Activated naive CD4-positive, alpha-beta T cell (primary cell): ENCODE measurements at places on chromosomes 2 and 18.

DNA sequence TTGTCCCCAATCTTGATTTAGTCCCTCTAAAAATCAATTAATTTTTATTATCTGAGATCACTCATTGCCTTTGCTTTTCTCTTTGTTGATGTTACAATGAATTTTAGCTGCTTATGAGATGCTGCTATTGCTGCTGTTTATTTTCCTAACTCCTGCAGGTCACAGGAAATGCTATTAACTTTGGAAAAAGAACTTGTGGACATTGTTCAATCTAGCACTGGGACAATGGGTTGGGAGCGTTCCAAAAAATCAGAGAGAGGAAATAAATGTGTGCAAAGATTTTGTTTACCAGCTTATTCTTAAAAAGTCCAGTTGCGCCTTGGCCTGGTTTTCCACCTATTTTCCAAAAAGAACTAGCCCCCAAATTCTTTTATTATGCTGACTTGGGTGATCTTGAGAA is 268.3 kb downstream of the PTH2R start:
- no peak for DNase-seq

- DNase-seq: no peak
Measured at GRCh38 chr2:19478409-19478808, 120.0 kb upstream of the OSR1 start.

- DNase-seq: no peak
Measured at GRCh38 chr2:18413676-18414396, 146.6 kb downstream of the RDH14 start.

DNA sequence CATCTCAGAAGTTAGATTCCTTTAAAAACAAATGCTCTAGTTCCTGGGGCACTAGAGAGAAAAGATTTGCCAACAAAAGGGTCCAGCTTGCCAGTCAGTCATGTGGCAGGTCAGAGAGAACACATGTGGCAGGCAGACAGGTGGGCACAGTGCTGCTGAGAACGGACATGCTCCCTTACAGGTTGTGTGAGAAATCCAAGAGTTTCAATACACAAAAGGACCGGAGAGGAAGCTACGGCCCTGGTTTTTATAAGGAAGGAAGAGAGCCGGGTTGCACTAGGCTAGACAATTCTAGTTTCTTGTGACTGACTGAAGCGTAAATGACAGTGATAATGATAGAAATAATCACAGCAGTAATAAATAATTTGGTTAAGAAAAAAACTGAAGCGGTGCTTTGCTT is 18.3 kb downstream of the CDC42EP3 start:
- no peak for DNase-seq

DNA sequence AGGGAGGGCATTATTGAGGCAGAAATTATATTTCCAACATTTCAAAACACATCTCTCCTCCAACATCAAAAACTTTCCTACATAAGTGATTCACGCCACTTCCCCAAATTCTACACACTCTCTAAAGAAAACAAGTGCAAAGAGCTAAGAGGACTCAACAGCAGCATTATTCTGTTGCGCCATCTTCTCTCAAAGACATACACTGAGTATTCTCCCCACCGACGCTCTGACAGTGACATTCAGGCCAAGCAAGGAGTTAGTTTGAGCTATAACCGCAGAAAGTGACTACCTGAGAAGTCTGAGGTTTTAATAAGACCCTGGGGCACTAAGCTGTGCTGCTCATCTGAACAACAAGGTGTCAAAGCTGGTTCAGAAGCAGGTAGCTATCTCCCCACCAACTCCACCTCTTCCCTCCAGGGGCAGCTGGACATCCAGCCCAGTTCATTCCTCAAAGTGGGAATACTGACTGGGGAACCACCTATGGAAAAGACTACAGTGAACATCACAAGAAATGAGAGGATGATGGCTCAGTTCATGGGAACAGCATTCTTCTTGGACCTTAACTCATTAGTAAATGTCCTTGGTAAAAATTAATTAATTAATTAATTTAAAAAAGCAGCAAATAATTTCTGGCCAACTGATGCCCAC is 309.5 kb upstream of the CCDC68 start:
- DNase-seq: no peak
